ENCODE measurements at places on chromosomes 13 and 19.

GRCh38 chr13:49055021-49055420 is 79.3 kb downstream of the FNDC3A start:
- DNase-seq, result no peak

DNA sequence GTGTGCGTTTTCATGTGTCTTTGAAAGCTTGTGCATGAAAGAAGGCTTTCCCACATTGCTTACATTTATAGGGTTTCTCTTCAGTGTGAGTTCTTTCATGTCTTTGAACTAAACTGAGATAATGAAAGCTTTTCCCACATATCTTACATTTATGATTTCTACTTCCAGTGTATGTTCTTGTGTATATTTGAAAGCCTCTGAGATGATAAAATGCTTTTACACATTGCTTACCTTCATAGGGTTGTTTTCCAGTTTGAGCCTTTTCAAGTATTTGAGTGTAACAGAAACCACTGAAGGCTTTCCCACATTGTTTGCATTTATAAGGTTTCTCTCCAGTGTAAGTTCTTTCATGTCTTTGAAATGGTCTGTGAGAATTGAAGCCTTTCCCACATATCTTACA is 9.8 kb upstream of the ZNF441 start:
- DNase-seq, result no peak

DNA sequence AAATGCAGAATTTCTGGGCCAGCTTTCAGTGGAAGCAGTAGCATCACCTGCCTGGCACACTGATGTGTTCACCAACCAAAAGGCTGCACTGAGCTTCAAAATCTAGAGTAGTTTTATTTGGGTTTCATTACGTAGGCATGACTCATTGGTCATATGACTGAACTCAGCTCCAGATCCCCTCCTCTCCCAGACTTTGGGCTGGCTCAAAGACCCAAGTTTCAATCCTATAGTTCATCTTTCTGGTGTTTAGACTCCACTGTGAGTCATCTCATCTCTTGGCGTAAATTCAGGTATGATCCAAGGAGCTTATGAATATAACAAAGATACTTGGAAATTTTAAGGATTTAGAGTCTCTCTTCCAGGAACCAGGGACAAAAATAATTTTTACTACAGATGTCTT is 17.7 kb downstream of the ZMYM5 start:
- no peak for DNase-seq

DNA sequence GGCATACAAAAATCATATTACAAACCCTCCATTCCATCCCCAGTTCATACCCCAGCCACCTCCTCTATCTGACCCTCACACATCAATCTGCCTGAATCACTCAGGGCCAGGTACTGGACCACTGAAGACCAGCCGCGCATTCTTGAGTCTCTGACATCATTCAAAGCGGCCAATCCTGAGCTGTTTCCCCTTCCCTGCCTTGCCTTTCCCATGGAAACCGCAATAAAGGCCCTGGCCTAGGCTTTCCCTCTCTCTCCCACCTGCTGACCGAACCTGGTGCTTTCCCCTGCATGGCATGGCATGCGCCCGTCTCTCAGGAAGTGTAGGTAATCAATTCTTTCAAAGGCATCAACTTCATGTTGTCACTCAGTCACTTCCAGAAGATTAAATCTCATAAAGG is 17.7 kb upstream of the HIF3A start:
- DNase-seq, result no peak

DNA sequence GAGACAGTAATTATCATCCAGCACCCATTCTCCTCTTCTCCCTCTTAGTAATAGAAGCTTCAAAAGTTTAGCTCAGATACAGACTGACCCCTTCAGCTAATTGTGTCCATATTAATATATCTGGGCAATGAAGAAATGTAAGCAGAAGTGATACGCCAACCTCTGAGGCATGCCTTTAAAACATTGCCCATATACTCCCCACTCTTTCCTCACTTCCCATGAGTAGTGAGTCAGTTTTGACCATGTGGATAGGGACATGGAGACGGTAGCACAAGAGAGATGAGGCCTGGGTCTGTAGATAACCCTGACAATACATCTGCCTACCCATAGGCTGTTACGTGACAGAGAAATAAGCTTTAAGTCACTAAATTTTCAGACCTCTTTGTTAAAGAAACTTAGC is 147.6 kb downstream of the KCTD12 start:
- DNase-seq, result no peak

DNA sequence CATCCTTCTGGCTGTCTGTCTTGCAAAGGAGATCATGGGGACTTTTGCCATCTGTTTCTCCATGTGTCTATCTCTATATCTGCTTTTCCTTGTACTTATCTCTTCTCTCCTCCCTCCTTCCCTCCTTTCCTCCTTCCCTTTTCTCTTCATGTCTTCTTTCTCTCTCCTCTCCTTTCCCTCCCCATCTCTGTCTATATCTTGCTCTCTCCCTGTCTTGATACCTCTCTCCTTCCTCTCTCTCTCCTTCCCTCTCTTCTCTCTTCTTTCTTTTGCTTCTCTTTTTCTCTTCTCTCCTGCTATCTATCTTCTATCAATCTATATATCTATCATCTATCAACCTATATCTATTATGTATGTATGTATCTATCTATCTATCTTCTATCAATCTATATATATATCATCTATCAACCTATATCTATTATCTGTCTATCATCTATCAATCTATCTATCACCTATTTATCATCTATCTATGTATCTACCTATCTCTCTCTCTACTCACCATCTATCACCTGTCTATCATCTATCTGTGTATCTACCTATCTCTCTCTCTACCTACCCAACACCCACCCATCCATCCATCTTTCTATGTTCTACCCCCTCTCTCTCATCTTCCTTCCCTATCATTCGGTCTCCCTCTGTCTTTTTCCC is 27.5 kb downstream of the SPTBN4 start:
- no peak for DNase-seq

DNA sequence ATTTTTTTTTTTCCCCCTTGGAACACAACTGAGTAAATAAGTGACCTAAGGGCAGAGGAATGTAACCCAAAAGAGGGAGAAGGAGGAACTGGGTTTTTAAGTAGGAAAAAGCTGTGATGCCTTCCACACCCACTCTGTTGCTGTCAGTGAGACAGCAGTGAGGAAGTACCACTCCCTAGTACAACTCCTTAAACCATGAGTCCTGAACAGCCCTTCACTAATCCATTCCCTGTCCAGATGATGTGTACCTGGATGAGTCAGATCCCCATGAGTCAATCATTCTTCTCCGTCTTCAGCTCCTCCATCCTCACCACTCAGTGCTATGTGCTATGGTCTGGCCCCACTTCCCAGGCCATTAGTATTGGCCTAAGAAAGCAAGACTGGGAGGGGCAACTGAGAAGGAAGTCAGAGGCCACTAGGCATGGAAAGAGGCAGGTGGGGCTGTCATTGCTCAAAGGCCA is 12.9 kb upstream of the CXCL17 start:
- DNase-seq, result no peak

DNA sequence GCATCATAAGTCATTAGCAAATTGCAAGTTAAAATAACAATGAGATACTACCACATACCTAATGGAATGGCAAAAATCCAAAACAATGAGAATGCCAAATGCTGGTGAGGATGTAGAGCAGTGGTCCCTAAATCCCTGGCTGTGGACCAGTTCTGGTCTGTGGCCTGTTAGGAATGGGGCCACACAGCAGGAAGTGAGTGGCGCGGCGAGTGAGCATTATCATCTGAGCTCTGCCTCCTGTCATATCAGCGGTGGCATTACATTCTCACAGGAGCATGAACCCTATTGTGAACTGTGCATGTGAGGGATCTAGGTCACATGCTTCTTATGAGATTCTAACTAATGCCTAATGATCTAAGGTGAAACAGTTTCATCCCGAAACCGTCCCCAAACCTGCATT is 1694.4 kb downstream of the EFNB2 start:
- no peak for DNase-seq

DNA sequence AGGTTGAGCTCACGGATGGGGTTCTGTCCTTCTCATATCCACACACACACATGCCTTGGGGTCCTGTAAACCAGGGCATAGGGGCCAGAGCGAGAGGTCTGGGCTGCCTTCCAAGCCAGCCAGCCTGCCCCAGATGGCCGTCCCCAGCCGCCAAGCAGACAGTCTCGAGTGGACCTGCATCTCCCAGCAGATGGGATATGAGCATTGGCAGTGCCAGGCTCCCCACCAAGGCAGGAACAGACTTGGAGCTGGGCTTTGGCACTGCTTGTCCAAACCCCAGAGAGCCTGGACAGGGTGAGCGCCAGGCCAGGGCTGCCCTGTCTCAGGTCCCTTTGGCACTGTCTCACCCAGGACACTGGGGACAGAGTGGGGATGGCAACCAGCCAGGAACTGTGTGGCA is 130.4 kb downstream of the DPF1 start:
- DNase-seq, result no peak

GRCh38 chr13:70622796-70623195 is 514.5 kb upstream of the KLHL1 start:
- DNase-seq, result no peak

GRCh38 chr13:63554157-63554556 is 2138.5 kb upstream of the PCDH20 start:
- no peak for DNase-seq

- no peak for DNase-seq
These were observed 175.3 kb downstream of the ZIC5 start for GRCh38 chr13:99796175-99796819.

DNA sequence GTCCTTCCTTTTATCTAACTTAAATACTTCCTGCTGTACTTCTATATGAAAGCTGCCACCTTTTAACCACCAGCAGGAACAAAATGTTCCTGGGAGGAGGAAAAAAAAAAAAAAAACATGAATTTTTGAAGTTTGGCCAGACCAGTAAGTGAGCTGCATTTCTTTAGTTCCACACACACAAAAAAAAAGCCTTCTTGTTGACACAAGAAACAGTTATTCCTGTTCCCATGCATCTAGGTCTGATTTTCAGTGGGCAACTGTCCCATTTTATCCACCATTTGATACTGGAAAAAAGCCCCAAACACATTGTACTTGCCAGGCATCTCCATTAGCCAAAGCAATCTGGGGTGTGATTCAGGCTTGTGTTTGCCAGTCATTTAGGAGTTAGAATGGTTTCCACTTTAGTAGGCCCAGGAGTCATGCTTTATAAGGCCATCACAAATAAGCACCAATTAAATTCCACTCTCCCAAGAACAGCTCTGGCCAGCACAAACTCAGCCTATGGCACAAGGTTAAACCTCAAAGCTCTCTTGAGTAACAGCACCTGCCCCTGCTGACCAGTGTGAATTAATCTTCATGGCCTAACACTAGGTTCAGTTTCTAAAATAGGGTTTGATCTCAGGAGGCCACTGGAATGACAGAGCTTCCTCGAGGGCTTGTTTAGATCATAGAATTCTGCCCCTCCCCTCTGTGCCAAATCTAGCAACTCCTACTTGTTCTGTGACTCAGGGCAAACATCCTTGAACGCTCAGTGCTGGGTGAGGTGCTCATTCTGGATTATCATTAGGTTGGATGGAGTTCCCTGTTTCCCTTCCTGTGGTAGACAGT is 67.1 kb downstream of the NUFIP1 start:
- DNase-seq, result no peak

- no peak for DNase-seq
These were observed 8.1 kb downstream of the FARP1 start for GRCh38 chr13:98150832-98151479.

- no peak for DNase-seq
These were observed 152.3 kb downstream of the TM9SF2 start for GRCh38 chr13:99653526-99653925.

GRCh38 chr19:5193192-5193591 is 147.4 kb downstream of the PTPRS start:
- no peak for DNase-seq

DNA sequence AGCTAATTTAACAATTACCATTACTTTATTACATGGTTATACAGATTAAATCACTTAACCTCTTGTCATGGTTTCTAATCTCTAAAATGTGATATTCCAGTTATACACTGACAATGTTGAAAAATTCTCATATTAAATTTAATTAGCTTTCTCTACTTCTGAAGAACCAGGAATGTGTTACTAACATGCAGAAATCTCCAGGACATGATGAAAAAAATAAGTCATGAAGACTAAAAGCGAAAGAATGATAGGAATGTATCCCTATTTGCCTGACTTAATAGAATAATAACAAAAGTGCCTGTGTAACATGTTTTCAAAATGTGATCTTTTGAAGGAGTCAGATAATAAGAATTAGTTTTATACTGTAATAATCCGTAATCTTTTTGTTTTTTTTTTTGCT is 2823.7 kb upstream of the PCDH20 start:
- no peak for DNase-seq

DNA sequence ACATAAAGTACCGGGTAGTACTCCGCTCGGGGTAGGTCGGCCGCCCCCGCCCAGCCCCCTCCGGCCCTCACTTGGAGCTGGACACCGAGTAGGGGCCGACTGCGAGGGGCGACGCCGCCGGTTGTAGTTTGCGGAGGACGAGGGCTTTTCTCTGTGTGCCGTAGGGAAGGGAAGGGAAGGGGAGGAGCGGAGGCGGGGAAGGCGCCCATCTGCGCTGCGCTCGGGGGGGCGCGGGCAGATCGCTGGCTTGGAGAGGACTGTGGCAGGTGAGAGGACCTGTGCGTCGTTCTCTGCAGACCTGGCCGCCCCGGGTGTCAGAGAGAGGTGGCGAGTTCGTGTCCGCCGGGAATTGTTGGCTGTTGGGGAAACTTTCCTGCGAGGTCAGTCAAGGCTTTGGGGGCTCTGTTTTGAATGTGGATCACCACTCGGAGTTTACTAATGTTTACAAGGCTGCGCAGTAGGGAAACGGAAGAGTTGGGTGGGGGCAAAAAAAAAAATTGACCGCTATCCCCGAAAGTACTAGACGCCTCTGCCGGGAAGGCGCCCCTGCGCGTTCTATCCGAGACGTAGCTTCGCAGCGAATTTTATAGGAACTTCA is 1.4 kb downstream of the ING1 start:
- DNase-seq, result no peak

- DNase-seq, result no peak
These were observed 38.5 kb upstream of the ATP11A start for GRCh38 chr13:112651311-112651710.

DNA sequence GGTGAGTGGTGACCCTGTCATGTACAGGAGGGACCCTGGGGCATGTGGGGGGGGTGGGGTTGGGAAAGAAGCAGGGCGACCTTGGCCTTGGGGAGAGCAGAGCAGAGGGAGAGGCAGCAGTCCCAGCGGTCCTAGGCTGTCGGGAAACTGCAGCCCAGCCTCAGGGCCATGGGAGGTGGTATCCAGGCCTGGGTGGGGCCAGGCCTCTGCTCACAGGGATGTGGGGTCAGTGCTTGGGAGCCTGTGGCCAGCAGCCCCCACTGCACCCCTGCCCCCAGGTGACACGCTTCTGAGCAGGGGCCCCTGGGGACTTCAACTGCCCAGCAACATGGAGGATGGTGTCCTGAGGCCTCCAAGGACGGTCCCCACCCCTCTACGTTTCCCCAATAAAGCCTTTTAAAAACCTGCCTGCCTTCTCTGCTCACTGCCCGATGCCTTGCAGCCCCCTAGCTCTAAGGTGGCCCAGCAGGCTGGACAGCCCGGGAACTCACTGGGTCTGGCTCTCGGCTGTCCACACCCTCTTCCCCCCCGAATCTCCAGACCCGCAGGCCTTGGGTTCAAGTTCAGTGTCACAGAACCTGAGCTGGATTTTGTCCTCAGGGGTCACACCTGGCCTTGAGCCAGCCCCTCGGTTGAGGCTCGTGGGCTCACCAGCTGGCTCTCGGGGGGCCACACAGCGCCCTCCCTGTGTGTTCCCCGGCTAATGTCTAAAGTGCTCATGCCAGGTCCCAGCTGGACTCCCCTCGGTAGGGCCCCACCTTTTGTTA is 6.9 kb downstream of the PNKP start:
- no peak for DNase-seq

Data from AML-193 (cell line).